NCI-H82 (cell line): ENCODE measurements at places on chromosomes 3 and 15.

DNA sequence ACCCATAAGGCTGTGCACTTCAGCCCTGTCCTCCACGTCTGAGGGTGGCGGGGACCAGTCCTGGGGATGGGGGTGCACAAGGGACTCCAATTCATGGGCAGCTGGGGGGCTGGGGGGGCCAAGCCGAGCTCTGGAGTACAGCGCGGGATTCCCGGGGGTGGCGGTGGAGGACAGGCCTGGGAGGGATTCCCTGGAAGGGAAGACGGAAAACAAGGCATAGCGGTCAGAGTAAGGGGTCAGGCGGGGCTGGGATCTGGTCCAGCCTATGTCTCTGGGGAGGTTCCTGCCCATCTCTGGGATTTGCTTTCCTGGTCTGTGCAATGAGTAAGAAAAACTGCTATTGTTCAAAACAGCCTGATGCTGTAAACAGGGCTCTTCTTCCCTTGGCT is 8.1 kb upstream of the IGDCC3 start:
- no peak for DNase-seq

- no peak for DNase-seq
Observed at GRCh38 chr3:58023531-58023930, 15.3 kb downstream of the FLNB start.

GRCh38 chr15:50685976-50686468 is 575 bp downstream of the TRPM7 start:
- peak; percentile 79 for DNase-seq

DNA sequence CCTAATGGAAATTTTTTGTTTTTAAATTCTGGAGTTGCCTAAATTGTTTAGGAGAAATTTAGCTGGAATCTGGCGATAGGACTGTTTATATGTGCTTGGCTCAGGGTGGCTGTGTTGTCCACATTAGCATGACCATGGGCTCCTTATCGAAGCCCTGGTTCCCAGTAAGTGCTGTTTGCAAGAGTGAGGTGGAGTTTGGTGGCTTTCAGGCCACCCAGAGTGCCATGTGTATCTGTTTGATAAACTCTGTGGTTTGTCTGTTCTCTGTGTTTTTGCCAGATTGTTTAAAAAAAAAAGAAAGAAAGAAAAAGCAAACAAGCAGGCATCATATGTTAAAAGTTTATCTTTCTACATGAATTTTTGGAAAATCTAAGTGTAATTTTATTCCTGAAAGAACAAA is 51.5 kb downstream of the PLCL2 start:
- DNase-seq: no peak
